Hematopoietic multipotent progenitor cell treated with erythropoietin and hydrocortisone succinate and interleukin-3 and kit ligand, for 17 days (in vitro differentiated cells): ENCODE measurements at places on chromosomes 4 and X.

DNA sequence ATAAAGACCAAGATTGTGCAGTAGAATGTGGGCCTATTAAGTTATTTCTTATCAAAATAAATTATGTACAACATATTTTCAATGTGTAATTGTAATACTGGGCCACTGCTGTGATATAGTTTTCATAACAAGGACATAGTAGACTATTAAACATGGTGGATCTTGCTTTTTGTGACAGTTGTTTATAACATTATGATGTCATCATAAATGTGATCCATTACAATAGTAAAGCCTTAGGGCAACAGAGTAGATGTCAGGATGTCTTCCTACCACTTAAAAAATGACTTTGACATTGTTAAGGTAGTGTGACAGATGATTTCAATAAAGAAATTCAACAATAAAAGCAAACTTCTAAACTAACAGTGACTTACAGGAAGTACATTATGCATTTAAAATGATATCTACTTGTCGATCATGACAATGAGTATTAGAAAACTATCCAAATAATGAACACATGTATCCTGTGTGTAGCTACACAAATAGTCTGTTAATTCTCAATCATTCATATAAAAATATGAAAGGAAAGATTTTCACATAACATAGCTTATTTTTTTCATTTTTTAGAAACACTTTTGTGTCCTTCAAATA lies 5.3 kb upstream of the AGA start:
- no peak for DNase-seq

- DNase-seq: no peak
Measured at GRCh38 chr4:108432418-108432817, 188.0 kb upstream of the RPL34 start.

GRCh38 chrX:32150141-32150540 lies 1061.2 kb downstream of the DMD start:
- no peak for DNase-seq

- no peak for DNase-seq
Measured at GRCh38 chrX:111348429-111348828, 63.6 kb downstream of the DCX start.

DNA sequence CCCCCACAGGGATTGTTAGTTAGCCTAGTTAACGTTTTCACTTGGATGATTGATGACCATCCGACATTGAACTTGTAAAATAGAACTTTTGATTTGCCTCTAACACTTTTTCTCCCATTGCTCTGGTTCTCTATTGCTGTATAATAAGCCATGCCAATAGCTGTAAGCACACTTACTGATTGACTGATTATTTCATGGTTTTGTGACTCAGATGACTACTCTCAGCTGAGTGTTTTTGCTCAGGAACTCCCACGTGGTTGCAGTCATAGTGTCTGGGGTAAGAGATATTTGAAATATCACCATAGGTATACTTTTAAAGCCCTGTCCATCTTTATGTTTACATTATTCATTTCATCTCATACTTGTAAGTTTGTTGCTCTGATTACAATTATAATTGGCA lies 1285.5 kb downstream of the STIM2 start:
- no peak for DNase-seq

DNA sequence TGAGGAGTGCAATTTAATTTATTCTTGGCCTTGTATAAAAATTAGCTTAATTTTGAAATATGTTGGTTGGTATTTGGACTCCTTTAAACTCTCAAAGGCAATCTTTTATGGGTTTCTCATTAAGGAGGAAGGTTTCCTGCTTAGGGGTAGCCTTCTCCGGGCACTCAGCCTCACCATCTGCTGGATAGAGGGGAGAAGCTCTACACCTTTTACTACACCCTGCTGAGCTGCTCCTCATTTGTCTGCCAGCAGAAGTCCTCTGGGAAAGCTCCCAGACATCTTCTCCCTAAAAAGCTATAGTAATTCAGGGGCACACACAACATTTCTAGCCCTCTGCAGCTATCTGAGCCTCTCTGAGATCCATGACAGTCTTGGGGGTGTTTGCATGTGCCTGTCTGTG lies 179.1 kb downstream of the SOWAHB start:
- DNase-seq: no peak

DNA sequence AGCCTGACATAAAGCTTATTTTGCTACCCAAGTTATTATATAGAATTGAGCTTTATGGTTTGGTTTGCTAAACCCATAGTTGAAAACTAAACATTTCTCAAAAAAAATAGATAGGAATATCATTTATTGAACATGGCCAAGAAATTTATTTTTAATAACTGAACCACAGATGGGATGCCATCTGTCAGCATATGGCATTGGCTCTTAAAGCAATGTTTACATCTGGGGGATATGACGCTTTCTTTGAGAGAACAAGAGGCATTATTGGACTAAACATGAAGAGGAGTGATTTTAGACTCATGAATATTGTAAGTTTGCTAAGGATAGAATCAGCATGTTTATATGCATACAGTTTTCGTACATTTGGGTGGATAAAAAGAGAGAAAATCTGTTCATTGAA lies 132.6 kb upstream of the SLIT2 start:
- no peak for DNase-seq

- no peak for DNase-seq
Measured at GRCh38 chr4:38266616-38267015, 306.4 kb downstream of the PTTG2 start.

GRCh38 chr4:161554372-161554990 lies 609.3 kb downstream of the FSTL5 start:
- no peak for DNase-seq

GRCh38 chrX:5549512-5549911 lies 679.2 kb downstream of the NLGN4X start:
- no peak for DNase-seq

DNA sequence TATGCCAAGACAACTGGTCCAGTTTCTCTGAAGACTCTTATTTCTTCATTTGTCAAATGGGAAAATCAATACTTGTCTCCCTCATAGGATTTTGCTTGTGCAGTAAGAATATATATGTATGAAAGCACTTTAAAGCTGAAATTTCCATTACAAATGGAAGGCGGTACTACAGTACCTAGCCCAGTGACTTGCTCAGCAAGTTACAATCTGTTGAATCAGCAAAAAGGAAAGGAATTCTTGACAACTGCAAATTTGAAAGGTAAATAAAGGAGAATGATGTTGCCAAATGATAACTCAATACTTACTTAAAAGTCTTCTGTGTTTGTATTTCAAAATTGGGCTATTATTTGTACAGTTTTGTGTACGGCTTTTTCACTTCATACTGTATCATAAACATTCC lies 71.1 kb downstream of the PKD2 start:
- DNase-seq: no peak
